ENCODE measurements at places on chromosomes 3 and 15.

DNA sequence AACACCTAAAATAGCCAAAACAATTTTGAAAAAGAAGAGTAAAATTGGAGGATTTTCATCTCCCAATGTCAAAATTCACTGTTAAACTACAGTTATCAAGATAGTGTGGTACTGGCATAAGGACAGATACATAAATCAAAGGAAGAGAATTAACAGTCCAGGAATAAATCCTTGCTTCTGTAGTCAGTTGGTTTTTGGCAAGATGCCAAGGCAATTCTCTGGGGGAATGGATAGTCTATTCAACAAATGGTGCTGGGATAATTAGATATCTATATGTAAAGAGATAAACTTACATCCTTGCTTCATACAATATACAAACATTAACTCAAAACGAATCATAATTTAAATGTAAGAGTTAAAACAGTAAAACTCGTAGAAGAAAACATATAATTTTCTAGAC is 57.9 kb upstream of the SELENOK start:
- DNase-seq: peak; percentile 42

DNA sequence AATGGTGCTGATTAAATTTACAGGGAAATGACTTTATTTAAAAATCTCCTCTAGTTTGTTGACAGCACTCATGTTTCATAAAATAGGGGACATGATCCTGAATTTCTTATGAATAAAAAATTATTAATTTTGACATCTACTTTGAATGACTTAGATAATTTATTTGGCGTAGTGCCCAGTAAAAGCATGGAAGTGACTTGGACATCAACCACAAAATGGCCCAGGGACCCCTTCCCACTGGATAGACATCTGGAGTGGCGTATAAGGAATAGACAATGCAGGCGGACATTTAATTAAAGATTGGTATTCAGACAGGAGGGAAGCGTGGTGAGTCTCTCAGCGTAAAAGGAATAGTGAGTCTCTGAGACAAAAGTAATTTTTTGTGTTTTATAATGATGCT is 79.8 kb downstream of the ADAMTSL3 start:
- no peak for DNase-seq

DNA sequence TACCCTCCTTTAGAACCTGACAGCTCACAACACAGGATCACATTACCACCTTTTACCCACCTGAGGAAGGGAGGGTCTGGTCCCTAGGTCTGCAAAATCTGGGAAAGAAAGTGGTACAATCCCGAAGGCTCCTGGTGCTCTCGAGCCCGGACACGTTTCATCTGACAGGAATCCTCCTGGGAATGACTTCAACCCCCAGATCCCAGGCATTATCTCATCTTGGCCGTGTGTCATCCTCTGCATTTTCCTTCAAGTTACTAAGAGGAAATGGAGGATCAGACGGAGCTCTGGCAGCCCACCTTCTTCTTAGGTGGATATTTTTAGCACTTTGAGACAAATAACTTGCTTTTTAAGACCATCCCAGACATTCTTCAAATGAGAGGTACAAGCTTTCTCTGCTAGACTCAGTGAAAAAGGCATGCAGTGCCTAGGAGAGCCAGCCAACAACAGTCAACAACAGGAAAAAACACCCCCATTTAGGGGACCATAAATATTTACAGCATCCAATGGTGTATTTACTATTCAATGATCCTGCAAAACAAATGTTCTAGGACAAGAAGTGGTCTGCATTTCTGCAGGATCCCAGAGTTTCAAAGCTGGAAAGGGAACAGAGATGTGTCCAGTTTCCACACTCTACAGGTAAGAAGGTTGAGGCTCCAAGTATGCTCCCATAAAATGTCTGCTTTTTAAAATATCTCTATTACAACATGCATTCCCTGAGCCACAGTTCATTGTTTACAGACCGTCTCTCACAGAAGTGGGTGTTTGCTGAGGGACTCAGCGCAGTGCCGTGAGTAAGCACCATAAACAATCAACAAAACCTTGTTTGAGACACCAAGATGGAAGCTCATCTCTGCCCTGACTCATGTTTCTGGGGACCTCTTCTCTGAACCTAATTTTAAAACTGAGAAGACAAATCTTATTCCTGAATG is 38.3 kb upstream of the ARHGEF3 start:
- no peak for DNase-seq

GRCh38 chr3:58144478-58145325 is 66.1 kb downstream of the DNASE1L3 start:
- peak; percentile 36 for DNase-seq

- DNase-seq: no peak
Observed at GRCh38 chr15:38540510-38540909, 24.1 kb downstream of the RASGRP1 start.

DNA sequence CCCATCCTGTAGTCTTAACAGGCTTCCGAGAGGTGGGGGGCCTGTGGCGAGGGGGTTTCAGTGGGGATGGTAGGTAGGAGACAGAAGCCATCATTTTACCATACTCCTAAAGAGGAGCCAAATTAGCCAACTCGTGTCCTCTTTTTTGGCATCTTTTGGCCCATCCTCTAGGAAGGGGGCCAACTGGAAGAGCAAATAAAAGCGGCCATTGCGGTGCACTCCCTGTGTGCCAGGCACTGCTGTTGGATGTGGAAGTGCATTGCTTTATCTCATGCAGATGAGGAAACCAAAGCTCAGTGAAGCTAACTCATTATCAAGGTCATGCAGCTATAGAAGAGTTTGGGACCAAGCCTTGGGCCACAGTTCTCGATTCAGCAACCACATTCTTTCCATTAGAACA is 6.1 kb downstream of the SEMA4B start:
- no peak for DNase-seq

GRCh38 chr15:39629906-39630305 is 49.0 kb downstream of the THBS1 start:
- DNase-seq: no peak

DNA sequence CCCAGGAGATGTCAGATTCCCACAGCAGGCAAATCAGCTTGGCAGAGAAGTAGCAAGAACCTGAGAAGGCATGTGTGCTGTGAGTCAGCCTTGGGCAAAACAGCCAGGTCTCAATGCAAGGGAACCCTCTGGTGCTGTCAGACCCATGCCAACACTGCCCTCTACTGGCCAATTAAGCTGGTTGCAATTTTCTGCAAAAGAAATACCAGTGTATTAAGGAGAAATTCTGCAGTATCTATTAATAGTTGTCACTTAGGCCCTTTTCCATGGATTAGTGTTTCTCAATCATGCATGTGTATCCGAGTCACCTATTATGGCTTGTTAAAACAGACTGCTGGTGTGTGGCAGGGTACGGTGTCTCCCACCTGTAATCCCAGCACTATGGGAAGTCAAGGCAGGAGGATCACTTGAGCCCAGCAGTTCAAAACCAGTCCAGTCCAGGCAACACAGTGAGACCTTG is 26.2 kb downstream of the MAP4 start:
- peak; percentile 34 for DNase-seq

DNA sequence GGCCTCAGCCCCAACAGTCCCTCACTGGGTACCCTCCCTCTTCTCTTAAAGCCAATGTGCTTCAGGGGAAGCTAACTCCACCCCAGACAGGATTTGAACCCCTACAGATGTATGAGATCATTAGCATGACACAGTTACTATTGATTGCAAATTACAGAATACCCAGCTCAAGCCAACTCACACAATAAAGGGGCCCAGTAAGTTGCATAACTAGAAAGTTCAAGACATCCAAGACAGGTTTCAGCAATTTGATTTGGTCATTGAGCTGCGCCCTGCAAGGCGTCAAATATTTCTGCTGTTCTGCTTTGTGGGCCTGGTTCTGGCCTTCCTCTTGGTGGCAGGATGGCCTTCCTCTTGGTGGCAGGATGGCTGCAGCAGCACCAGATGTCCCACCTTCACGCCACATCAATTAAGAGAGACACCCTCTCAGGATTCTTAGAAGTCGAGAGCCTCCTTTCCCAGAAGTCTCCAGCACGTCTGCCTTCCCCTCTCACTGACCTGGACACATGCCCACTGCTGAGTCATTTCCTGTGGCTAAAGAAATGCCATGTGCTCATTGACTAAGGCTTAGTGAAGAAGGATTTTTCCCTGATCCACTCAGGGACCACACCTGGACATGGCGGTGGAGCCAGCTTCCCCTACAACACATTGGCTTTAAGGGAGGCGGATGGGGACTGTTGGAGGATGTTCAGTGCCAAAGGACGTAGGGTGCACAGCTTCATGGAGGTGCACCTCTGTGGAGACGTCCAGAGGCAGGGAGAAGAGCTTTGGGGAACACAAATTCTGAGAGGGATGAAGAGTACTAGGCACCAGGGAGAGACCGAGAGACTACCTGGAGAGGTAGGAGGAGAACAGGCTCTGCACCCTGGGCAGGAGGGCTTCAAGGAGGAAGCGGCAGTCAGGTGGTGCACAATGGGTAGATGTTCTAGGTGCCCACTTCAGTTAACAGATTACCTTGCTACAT is 49.1 kb downstream of the DNASE1L3 start:
- no peak for DNase-seq

GRCh38 chr15:58616171-58616570 is 133.3 kb downstream of the ADAM10 start:
- DNase-seq: no peak

DNA sequence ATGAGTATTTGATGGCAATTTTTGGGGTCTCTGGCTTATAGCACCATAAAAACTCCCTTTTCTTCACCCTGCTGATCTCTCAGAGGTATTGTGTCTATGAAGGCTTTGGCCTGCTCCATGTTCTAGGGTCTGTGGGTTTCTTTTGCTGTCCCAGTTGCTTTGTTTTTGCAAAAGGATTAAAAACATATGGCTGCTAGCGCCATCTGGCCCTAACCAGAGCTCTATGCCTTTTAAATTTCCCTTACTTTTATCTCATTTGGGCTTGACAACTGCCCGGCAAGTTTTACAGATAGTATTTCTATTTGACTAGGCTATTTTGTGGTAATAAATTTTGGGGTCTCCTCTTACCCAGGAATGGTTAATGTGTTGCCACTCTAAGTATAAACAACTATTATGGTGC is 6.4 kb upstream of the GHRL start:
- DNase-seq: no peak

DNA sequence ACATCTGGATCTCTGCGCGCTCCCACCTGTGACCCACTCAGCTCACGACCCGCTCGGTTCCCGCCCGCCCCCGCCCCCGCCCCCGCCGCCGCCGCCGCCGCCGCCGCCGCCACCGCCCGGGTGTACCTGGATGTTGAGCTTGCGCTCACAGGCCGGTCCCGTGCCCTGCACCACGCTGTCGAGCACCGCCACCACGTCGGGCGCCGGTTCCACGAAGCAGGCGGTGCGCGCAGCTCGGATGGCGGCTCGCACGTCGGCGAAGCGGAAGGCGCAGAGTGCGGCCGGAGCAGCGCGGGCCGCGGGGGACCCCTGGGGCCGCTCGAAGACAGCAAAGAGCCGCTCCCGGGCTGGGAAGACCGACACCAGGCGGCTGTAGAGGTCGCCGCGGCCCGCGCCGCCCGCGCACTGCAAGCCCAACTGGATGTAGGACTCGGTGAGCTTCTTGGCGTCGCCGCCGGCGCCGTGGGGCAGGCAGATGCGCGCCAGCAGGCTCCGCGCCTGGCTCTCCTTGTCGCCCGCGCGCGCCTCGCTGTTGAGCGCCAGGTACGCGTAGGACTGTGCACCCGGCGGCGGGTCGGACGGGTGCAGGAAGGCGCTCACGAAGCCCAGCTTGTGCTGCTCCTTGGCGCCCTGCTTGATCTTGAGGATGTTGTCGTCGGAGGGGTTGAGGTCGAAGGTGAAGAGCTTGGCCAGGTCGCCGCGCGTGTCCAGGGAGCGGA is 1.1 kb downstream of the PLXND1 start:
- DNase-seq: peak; percentile 38

DNA sequence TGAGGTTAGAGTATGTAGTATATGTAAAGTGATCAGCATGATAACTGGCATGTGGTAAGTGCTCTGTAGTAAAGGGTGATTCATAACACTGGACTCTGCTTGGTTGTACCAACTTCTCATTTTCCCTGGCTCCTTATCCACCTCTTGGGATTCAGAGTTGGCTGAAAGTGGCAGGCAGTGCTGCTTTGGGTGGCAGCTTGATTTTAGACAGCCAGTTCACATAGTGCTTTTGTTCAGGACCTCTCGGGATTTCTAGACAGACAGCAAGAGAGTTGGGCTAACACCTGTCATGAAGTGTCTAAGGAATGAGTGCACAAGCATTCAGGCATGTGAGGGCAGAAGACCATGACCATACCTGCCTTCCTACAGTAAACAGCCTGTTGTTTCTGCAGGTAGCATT is 69.0 kb downstream of the RBM6 start:
- DNase-seq: no peak

GRCh38 chr15:25374143-25374542 is 64.7 kb downstream of the UBE3A start:
- no peak for DNase-seq

- DNase-seq: no peak
Observed at GRCh38 chr3:128491691-128491940, 1.4 kb downstream of the GATA2 start.

All from NCI-H1092 (cell line).